ENCODE measurements at places on chromosomes 1 and 21. TPM values are rescaled to one million over a fixed set of nuclear protein-coding genes. Genes with fewer than 3 reads are reported as not detected.

The AADACL4 gene
- not detected for polyA plus RNA-seq

The RAB3B gene
- 0.02 TPM for polyA plus RNA-seq

The BTBD8 gene
- 1.5 TPM for polyA plus RNA-seq

The MAP10 gene
- polyA plus RNA-seq: 1.5 TPM

The SZRD1 gene
- 70.7 TPM for polyA plus RNA-seq

The APOBEC4 gene
- polyA plus RNA-seq: not detected

DNA sequence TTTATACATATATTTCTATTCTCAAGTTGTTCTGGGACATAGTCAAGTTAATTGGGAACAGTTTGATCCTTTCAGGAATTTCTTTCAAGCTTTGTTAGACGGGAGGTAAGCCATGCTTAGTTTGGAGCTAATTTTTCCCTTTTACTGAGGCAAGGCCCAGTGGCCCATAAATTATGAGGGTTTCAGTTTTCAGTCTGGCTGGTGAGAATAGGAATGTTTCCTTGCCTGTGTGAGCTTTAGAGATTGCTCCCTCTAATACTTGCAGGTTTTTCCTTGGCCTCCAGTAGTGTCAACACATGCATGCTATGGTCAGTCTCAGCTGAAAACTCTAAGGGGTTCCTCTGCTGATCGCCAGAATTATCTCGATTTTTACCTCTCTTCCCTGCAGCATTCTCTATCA is 14.1 kb upstream of the PHGDH start:
- no peak for DNase-seq

DNA sequence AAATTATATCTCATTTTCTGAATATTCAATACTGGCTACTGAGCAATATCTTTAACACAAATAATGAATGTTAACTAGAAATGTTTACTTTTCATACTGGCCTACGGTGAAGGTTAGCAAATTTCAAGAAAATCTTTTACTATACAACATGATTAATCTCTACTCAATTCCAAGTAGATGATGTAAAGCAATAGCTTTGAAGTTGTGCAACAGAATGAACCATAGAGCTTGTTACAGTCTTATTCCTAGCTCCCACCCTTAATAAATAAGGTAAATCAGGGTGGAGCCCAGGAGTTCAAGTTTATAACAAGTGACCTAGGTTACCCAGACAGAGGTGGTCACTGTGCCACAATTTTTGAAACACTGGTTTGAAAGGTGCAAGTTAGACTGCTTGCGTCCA is 1678.1 kb downstream of the KCNT2 start:
- no peak for DNase-seq

- DNase-seq: no peak
These were observed 250.3 kb upstream of the SGIP1 start for GRCh38 chr1:66283622-66284041.

DNA sequence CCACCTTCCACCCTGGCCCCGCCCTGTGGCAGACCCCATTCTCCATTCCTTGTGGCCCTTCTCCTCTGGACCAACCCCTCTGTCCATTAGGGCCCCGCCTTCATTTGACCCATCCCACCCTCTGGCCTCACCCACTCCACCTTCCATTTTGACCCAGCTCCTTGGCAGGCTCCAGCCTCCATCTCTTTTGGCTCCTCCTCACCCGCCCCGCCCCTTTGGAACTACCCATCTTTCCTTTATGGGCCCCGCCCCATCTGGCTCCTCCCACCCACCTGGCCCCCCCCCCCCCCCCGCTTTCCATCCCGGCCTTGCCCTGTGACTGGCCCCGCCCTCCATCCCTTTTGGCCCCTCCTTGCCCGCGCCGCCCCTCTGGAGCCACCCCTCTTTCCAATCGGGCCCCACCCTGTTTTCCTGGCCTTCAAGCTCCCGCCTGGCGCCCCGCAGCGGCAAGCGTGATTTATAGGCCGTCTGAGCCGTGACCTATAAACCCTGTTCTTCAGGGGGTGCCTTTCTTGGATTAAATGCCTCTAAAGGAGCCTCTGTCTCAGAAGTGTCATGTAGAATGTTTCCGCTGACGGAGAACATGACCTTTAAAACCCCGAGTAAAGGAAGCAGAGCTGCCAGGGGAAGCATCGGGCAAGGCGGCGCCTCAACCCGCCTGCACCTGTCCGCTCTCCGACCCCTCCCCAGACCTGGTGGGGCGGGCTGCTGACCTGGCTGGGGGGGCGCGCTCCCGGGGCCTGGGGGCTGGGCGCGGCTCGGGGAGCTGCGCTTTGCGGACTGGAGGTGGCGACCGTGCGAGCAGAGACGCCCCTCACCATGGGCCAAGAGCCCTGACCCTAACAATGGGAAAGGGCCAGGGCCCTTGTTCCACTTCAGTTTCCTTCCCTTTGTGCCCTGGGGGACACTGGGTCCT is 178.0 kb downstream of the CAMTA1 start:
- DNase-seq: peak; percentile 88

DNA sequence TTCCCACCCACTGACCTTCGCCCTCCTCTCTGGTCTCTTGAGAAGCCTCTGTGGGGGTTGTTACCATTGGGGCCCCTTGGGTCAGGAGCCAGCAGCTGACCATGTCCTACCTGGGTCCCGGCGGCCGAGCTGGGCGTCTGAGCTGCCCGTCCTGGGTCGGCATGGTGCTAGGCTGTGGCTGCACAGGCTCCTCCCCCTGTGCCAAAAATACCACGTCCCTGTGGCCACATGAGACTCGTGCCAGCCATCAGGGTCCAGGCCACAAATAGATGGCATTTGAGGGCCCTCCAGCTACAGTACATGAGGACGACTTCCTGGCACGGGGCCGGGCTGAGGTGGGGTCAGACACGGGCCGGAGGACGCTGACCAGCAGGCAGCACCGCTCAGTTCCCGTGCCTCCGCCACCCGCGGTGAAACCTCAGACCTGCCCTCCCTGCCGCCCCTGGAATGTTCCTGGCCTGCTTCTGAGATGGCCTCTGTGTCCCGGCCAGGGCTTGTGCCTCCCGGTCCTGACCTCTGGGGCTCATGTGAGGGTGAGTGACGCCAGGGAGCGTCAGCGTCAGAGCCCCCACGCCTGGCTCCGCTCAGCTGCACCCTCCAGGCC is at the start of gene PERM1:
PERM1 (minus strand) TSS at position 139 of the 604 bp plus-strand sequence. CDS start 1,064 bp downstream, outside the sequence.
- DNase-seq: peak; percentile 85

GRCh38 chr1:113128116-113128515 is 55.1 kb downstream of the LRIG2 start:
- no peak for DNase-seq

DNA sequence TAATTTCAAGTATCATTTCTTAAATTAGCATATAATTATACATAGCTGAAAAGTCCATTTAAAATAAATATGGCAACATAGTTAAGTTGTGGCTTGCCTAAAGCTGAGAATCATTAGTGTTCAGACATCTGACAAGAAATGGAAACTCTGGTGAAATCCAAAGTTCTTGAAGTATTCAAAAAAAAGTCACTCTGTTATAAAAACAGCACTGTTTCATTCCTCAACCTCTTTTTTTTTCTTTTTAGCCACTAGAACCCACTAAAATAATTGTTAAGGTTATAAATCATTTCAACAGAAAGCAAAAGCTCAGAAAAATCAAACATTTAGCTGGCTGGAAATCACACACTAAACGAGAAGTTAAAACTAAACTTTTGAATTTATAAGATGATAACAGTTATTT is 476.7 kb downstream of the LTN1 start:
- no peak for DNase-seq

- no peak for DNase-seq
These were observed 622.9 kb upstream of the ADGRL4 start for GRCh38 chr1:79629414-79629813.

- DNase-seq: no peak
These were observed 78.8 kb upstream of the PPM1J start for GRCh38 chr1:112793631-112794565.

DNA sequence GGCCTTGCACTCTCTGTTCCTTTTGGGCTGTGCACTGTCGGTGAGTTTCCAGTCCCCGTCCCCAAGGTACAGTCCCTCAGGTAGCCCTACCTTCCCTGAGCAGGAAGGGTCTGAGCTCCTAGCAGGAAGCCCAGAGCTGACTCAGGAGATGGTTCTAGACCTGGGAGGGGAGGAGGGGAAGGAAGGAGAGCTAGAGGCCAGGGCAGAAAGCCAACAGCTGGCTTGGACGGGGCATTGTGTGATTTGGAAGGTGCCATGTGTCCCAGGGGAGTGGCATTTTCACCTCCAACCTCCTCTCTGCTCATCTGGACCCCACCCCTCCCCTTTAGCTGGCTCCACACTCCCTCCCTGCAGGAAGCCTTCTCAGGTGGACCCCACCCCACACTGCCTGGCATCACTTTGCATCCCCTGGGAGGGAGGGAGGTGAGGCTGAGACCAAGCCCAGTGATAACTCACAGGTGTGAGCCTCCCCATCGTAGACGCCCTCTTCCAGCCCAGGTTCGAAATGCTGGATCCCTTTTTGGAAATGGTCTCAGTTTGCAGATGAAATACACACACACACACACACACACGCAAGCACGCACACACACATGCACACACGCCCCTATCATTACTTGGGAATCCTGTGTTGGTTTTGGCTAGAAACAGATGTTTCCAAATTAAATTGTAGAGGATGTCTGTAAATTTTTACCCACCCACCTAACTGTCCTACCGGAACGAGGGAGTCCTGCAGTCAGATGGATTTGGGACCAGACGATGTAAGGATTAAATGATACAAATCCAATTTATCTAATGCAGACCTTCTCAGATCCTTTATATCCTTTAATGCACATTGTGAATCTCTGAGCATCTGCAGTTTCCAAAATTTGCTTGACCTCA is 19.7 kb upstream of the IFNLR1 start:
- peak; percentile 56 for DNase-seq

DNA sequence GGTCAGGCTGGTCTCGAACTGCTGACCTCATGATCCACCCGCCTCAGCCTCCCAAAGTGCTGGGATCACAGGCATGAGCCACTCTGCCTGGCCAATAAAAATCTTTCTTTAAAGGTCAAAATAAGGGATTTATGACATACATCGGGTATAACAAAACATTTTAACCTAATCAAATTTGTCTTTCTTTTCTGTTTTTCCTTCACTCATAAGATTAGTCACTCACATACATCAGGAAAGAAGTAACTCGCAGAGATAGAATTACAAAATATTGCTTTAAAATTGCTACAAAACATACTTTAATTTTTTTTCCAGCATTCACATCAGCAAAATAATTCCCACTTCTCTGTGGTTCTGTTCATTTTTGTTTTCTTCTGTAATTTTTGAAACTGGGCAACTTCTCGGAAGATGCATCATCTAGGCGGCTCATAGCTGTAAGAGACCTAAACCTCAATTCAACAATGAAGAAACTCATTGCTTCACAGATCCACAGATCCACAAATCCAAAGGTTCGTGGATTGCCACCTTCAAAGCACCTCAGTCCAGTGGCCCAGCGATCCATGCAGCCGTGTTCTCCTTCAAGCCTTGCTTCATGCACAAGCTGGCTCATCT is 39.7 kb downstream of the NEK2 start:
- DNase-seq: no peak

GRCh38 chr1:88247666-88248065 is 436.4 kb upstream of the PKN2 start:
- no peak for DNase-seq

DNA sequence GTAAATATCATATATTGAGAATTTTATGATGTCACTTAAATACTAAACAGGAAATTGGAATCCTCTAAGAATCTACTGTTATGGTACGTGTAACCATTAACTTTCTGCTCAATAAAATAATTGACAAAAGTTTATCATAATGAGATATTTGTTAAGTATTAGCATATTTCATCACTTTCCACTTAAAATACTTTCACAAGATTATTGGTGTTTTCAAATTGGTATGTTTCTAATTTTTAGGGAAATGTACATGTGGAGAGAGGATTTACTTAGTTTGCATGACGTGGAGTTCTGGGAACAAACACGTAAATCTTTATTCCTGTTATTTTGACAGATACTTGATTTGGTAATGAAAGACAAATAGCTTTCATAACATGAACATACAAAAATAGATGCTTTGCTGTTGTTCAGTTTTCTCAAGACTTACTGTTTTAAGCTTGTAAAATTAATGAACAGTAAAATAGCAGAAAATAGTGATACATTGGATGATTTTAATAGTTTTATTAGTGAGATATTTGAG is 1.6 kb downstream of the SRSF11 start:
- DNase-seq: no peak

GRCh38 chr1:207695891-207696290 is 51.0 kb downstream of the CR1L start:
- no peak for DNase-seq

DNA sequence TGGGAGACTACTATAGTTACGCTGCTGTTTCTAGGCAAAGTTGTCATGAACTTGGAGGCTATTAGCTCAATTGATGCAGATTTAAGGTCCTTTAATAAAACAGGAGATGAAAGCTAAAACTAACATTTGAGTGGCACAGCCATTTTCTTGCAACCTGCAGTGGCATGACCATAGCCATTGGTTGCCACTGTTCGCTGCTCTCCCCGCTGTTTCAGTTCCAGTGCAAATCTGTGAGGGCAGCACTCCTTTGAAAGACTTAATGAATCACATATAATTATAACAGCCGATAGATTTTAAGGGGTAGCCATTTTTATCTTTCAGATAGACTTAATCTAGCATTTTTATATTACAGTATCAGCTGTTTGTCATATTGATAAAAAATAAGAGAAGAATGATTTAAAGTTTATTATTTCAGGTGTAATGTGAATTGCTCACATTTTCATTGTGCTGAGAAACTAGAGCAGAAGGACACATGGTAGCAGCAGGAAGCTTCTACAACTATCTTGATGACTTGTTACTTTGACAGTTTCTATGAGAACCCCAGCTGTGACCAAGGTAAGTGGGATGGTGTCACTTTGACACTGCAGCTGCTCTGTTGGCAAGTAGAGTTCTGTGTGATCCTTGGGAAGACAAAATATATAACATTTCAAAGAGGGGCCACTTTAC is 203.7 kb downstream of the PLA2G4A start:
- DNase-seq: no peak

- no peak for DNase-seq
These were observed 299.0 kb downstream of the NCAM2 start for GRCh38 chr21:21297211-21297610.

- DNase-seq: no peak
These were observed 61.8 kb upstream of the B3GALNT2 start for GRCh38 chr1:235566084-235566483.

DNA sequence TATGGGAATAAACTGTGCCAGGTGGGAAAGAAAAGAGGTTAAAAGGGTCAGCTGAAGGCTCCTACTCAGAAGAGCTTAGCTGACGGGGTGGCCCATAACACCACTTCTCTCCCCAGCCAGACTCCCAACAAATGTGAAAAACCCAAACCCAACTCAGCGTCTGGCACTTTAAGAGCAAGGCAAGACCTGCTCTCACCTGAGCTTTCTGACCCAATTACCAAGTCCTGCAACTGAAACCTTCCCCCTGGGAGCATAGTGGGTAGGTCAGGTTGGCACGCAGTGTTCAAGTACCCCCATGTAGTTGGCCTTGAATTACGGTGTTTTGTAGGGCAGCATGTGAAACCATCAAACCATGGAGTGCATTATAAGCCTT is 3.2 kb downstream of the IRF6 start:
- no peak for DNase-seq

- no peak for DNase-seq
These were observed 36.8 kb downstream of the DHCR24 start for GRCh38 chr1:54850069-54850730.

Measured in right cardiac atrium (tissue), 5 donors.